ENCODE measurements at places on chromosomes 1 and 21.

DNA sequence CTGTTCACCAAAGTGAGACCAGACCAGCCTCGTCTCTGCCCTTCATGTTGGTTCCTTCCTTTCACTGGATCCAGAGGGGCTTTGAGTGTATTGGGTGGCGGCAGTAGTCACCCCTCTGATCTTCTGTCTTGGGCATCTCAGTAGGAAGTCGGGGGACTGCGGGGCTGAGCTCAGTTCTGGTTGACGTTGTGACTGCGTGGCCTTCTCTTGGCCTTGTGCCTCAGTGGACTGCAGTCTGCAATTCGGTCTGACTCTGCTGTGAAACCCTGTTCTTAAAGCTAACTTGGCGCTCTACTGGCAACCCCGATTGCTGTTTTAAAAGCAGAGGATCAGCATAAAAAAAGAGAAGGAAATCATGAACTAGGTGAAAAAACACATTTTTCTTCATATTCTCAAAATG, 56.7 kb downstream of the SLC37A1 start:
- DNase-seq, result no peak

DNA sequence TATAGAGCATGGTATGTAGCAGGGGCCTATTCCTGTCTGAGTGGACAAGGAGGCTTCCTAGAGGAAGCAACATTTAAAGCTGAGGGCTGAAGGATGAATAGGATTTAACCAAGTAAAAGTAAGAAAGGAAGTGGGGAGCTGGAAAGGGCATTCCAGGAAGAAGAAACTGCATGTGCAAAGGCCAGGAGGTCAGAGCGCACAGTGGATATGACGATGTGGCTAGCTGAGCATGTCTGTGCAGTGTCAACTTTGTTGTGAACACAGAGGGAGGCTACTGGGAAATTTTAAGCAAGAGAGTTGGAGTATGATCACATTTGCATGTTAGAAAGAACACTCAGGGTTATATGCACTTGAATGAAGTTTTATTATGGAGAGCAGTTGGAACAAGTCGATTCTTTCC, 28.6 kb upstream of the JUN start:
- DNase-seq, result no peak

DNA sequence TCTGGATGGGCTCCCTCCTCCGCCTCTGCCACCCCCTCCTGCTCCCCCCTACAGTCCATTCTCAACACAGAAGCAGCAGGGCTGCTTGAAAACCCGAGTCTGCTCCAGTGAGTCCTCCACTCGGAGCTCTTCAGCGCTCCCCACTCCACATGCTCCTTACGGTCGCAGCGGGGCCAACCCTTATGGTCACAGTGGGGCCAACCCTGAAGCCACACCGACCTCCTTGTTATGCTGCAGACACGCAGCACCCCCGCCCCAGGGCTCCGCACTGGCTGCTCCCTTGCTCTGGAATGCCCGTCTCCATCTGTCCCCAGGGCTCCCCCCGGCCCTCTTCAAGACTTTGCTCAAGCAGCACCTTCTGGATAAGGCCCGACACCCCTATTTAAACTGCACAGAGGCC, 22.6 kb downstream of the GPR157 start:
- no peak for DNase-seq

GRCh38 chr1:158654086-158654485, 32.4 kb downstream of the SPTA1 start:
- DNase-seq, result peak; percentile 47

DNA sequence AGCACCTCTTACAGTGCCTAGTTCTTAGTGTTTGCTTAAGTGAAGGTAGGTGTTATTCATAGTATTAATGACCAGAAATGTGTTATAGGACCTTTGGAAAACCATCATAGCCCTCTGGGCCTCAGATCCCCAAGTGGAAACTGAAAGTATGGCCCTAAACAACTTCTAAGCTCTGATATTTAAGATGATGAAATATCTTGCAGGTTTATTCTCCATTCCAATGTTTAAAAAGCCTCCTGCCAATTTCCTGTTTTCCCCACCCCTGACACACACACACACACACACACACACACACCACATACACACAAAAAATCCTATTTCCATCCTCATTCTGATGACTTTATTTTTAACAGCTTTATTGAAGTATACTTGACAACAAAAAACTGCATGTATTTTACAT, 108.2 kb downstream of the DIRAS3 start:
- no peak for DNase-seq

- DNase-seq, result no peak
These were observed 5.7 kb upstream of the MATN1 start for GRCh38 chr1:30728832-30729638.

- DNase-seq, result no peak
These were observed 3.8 kb upstream of the SELENON start for GRCh38 chr1:25795946-25796810.

GRCh38 chr1:176118985-176119384, 88.1 kb downstream of the COP1 start:
- no peak for DNase-seq

DNA sequence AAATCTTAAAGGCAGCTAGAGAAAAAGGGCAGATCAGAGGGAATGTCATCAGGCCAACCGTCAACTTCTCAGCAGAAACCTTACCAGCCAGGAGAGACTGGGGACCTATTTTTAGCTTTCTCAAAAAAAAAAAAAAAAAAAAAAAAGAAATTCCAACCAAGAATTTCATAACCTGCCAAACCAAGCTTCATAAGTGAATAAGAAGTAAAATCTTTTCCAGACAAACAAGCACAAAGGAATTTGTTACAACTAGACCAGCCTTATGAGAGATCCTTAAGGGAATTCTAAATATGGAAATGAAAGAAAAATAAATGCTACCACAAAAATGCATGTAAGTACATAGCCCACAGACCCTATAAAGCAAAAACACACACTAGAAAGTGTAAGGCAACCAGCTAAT, 267.7 kb downstream of the AKT3 start:
- DNase-seq, result no peak

DNA sequence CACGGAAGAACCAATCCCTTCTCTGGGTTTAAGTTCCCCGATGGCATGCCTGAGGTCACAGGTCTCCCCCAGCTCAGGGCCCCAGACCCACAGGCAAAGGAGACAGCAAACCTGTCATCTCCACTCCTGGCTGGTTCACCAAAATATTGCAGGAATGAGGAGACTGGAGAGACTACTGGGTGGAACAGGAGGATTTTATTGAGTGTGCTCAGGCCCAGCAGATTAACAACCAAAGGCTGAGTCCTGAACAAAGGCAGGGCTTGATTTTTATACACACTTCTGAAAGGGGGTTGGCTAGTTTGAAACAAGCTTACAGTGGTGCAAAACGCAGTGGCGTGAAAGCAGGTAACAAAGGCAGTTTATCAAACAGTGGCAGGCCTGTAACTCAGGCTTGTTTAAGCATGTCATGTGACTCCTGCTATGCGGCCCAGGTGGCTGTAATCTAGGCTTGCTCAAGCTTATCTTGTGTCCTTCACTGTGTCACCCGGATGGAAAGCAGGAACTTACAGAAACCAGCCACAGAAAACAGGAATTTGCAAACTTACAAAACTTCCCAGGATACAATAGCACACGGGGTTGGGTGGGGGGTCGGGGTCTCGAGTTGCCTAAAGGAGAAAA, 27.4 kb upstream of the KCNJ15 start:
- no peak for DNase-seq

Data from hematopoietic multipotent progenitor cell treated with erythropoietin and hydrocortisone succinate and interleukin-3 and kit ligand, for 4 days (in vitro differentiated cells).